Ovary (tissue), 10 donors: ENCODE measurements at places on chromosomes 2 and 18. TPM values are rescaled to one million over a fixed set of nuclear protein-coding genes. Genes with fewer than 3 reads are reported as not detected.

Gene SIGLEC15
- polyA plus RNA-seq = 0.05 TPM

Gene EGR4
- polyA plus RNA-seq = not detected

Gene ANAPC1
- polyA plus RNA-seq = 16.0 TPM

Gene UGT1A3
- polyA plus RNA-seq = not detected

Gene IL36G
- not detected for polyA plus RNA-seq

Gene TFPI
- 98.0 TPM for polyA plus RNA-seq

Gene RMND5A
- polyA plus RNA-seq = 27.2 TPM

Gene CEBPZOS
- 33.0 TPM for polyA plus RNA-seq

Gene CFC1
- not detected for polyA plus RNA-seq

Gene CPO
- polyA plus RNA-seq = 31.8 TPM

Gene GPR75
- polyA plus RNA-seq = 1.1 TPM

Gene PSTPIP2
- polyA plus RNA-seq = 22.3 TPM

Gene AKAIN1
- not detected for polyA plus RNA-seq

Gene IL37
- not detected for polyA plus RNA-seq

Gene KIF1A
- 0.85 TPM for polyA plus RNA-seq

Gene UGT1A10
- not detected for polyA plus RNA-seq

Gene VWA3B
- 1.1 TPM for polyA plus RNA-seq

Gene BMP10
- not detected for polyA plus RNA-seq

Gene MSH2
- 11.1 TPM for polyA plus RNA-seq

Gene DBI
- 111 TPM for polyA plus RNA-seq

Gene CAPN14
- polyA plus RNA-seq = 0.05 TPM

Gene HOXD3
- 10.1 TPM for polyA plus RNA-seq

Gene RGPD4
- polyA plus RNA-seq = not detected

Gene SERPINB10
- polyA plus RNA-seq = not detected

Gene SERPINB12
- polyA plus RNA-seq = not detected

Gene BUB1
- 1.4 TPM for polyA plus RNA-seq
